ENCODE measurements at places on chromosomes 16 and 17. TPM values are rescaled to one million over a fixed set of nuclear protein-coding genes. Genes with fewer than 3 reads are reported as not detected.

Gene KCNJ12
- 0.14 TPM for total RNA-seq

Gene PMFBP1
- total RNA-seq = 0.52 TPM

Gene CORO6
- 4.4 TPM for total RNA-seq

Gene KRTAP4-4
- not detected for total RNA-seq

Gene SCNN1G
- total RNA-seq = 0.17 TPM

Gene CTRB2
- not detected for total RNA-seq

Gene TRAPPC1
- 95.3 TPM for total RNA-seq

DNA sequence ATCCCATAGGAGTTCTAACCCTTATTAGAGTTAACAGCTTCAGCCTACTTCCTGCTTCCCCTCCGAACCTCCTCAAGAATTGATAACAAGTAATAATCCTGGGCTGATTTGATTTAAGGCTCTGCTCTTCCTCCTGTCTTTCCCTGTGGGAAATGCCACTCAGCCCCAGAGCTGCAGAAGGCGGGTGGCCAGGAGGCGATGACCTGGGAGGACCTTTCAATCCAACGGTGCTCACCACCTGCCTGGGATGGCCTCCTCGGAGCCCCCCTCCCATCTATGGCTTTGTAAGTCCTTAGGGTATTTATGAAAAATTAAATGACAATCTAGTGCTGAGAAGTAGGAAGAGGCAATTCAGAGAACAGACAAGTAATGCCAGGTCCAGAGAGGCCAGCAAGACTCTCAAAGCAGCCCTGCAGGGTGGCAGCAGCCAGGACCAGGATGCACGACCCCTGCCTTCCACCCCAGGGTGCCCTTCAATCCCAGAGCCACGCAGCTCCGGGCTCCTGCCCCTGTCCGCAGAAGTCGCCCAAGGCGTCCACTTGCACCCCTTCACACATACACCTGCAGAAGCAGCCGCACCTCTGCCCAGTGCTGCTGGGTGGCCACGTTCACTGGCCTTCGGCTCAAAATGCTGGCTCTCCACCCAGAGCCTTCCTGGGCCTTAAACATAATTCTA, 34.3 kb downstream of the ABR start:
- DNase-seq = no peak

- no peak for DNase-seq
Observed at GRCh38 chr17:7777017-7777416, 57.0 kb upstream of the KDM6B start.

DNA sequence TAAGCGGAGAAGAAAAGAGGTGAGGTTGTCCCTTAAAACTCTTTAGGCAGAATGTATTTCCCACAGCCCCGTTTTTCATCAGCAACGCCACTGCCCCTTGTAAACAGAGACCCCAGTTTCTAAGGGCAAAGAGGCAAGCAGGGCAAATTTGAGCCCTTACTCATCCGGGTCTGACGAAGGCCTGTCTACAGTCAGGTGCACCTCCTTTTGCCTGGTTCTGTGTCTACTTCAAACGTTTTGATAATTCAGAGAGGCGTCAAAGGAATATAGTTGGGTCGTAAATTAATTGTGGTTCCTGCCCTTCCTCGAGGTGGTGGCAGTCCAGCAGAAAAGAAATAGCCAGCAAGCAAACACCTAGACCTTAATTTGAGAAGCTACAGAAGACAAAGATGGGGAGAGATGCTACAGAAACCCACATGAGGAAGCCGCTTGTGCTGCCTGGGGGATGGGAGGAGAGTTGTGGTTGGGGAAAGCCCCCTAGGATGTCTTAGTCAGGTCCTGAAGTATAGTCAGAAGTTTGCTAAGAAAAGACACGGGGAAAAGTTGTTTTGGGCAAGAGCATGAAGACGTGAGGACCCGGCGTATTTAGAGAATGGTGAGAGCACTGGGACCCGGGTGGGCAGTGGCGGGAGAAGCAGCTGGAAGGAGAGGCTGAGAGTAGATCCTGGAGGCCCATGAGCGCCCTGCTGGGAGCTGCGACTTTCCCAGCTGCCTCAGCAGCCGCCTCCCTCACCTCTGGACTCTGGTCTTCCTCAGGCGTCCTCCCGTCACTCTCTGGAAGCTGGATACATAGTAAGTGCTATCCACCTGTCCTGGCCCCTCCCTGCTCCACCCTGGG, 2.4 kb downstream of the FBRS start:
- no peak for DNase-seq

DNA sequence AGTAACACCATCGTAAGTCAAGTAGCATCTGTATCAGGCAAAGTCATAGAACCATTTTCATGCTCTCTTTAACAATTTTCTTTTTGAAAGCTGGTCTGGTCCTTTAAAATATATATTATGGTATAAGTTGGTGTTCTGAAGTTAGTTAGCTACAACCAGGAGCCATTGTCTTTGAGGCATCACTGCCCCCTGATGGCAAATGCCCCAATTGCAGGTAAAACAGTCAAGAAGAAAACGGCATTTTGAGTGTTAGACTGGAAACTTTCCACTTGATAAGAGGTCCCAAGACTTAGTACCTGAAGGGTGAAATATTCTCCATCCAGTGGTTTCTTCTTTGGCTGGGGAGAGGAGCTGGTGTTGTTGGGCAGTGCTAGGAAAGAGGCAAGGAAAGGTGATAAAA, 14.1 kb downstream of the TP53 start:
- DNase-seq = no peak

DNA sequence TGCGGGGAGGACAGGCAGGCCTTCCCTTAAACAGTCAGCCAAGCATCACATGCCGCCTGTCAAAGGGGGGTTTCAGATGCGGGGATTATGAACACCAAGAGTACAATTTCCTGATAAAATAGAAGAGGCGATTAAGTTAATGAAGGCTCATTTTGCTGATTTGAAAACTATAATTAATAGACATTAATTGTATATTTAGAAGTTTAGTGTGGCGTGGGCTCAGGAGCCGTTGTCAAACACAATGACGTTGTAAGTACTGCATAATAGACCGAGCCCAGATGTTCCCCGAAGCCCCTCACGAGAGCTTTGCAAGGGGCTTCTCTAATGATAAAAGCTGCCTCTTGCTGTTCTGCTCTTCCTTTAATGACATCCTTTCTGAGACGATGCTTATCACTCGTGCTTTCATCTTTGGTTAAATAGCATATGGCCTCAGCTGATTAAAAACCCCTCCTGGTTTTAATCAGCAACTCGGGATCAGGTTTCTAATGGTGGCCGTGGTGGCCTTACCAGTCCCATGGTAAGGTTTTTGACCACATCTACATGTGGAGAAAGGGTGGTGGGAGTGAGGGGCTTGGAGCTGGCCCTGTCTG, 28.2 kb downstream of the SNX20 start:
- DNase-seq = no peak

DNA sequence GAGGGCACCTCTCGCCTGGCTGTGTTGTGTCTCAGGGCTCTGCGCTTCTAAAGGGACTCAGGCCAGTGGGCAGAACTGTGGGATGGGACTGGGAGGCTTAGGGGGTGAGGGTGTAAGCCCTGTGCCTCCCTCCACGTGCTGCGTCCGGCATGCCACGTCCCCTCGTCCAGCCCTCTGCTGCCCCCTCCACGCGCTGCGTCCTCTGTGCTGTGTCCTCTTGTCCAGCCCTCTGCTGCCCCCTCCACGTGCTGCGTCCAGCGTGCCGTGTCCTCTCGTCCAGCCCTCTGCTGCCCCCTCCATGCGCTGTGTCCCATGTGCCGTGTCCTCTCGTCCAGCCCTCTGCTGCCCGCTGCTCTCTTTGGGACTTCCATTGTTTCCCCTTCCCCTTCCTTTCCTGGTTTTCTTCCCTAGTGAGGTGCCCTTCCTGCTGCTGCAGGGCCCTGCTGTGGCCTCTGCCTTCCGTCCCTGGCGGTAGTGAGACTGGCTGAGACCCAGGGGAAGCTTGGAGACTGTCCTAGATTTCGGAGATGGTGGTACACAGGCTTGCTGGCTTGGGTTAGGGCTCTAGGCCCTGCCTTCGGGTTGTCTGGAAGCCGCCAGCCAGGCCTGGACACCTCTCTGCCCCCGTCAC, 6.4 kb upstream of the ZNF750 start:
- no peak for DNase-seq

DNA sequence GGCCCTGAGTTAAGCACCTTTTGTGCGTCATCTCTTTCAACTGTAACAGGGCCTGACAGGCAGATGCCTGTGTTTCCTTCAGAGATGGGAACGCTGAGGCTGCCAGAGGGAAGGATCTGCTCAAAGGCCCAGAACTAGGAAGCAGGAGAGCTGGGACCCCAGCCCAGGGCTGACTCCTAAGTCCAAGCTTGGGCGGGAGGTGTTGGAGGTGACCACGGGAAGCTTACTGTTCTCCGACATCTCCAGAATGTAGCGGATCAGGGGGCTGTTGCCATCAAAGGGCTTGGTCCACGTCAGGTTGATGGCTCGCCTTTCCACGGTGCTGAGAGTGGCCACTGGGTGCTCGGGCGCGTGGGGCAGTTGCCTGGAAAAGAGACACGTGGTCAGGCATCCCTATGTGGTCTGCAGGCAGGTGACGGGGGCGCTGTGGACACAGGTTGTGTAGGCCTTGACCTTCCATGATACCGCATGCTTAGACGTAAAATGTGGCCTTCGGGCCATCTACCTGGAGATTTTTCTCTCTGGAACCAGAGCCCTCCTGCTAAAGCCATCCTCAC, 111.4 kb upstream of the CDC42EP4 start:
- no peak for DNase-seq

GRCh38 chr17:75548813-75549212, 23.3 kb downstream of the LLGL2 start:
- no peak for DNase-seq

DNA sequence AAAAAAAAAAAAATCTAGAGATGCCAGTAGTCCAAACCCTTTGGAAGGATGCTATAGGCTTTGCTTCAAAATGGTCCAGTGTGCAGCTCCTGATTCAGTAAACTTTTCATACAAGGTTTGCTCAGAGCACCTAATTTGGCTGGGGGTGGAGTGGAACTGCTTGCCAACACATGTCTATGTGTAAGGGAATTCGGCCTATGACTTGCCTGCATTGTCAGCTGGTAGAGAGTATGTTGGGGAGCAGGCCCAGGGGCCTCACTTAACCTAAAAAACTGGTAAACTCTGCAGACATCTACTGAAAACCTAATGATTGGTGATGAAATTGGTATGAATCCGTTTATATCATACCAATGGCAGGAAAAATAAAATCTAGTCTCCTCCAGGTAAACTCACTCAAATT, 1.5 kb upstream of the MFSD6L start:
- DNase-seq = no peak

DNA sequence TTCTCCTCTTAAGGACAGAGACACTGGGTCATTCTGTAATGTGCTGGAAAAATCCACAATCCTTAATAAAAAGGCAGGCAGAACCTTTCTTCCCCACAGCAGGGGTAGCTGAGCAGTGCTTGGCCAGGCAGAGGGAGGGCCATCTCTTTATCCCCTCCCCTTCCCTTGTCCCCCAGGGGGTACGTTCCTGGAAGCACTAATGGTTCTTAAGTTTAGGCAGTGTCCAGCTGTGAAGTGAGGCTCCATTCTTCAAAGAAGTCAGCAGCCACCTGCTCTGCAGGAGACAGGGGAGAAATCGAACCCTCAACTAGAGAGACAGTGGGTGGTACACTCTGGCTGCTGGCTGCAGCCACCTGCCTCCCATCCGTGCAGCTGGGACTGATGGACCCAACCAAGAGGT, 533.9 kb upstream of the CDH11 start:
- no peak for DNase-seq

DNA sequence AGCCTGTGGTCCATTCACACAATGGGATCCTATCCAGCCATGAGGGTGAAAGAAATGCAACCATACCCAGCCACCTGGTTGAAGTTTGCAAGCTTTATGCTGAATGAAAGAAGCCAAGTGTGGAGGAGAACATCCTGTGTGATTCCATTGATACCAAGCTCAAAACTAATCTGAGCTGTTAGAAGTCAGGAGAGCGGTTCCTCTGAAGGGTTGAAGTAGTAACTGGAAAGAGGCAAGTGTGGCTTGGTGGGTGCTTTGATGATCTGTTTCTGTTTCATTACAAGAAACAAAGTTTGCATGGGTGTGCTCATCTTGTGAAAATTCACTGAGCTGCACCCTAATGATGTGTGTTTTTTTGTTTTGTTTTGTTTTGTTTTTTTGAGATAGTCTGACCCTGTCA, 99.4 kb downstream of the SALL1 start:
- DNase-seq = no peak

DNA sequence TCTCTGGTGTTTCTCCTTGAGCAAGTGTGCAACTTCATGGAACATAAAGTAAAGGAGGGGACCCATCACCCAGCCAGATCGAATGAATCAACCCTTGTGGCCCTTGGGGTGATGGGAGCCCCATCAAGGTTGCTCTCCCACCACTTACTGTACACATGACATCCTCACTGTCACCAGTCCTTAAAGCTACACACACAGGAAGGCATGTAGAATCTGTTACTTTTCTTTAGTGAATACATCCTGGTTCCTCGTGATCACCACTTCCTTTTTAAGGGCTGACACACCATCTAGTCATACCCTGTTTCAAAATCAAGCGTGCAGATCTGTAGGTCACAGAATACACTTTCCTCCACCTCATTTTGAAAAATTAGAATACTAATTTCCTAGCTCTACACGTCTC, 22.6 kb upstream of the MPHOSPH6 start:
- peak; percentile 33 for DNase-seq

DNA sequence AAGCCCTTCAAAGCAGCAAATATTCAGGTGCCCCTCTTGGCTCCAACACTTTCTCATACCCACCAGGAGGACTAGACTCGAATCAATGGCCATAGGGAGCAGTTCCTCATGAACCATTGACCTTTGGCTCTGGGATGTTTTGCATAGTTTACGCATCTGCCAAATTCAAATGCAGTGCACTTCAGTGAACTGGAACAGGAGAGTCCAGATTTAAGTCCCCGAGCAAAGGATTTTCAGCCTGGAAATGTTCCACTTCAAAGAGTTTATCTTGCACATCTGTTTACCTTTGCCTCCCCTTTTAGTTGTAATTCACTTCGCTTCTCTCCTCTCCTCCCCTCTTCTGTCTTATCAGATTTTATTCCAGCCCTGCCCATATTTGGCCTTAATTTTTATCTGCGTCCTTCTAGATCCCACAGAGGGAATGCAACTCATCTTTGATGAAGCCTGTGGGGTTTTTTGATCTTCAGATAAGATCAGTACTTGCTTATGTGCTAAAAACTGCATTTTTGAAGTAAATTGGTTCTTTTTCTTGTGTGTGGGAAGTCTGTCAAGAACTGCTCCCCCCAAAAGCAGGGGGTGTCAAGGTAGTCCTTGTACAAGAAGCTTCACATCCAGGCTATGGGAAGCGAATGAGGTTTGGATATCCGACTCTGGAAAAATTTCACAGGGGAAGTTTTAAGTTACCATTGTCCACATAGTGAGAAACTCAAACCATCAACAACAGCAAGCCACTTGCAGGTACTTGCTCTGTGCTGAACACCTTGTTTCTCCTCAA, 281.6 kb downstream of the RBFOX1 start:
- DNase-seq = no peak

- no peak for DNase-seq
Observed at GRCh38 chr17:63447471-63448009, 1.4 kb upstream of the CYB561 start.

GRCh38 chr17:67047382-67047781, 3.0 kb downstream of the CACNG1 start:
- DNase-seq = no peak

DNA sequence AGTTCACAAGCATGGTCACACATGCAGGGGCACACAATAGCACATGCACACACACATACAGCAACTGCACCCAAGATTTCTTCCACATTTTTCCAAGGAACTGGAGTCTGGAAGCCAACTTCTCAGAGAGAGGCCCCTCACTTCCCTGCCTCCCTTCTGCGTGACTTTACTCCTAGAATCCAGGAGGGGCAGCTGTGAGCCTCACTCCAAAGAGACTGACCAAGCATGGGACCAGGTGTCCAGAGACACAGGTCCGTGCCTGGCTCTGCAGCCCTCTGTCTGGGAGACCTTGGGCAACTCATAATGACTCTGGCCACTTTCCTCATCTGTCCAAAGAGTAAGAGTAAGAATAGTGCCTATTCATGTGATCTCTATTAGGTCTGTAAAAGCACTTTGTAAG, 104.7 kb upstream of the TMEM132E start:
- no peak for DNase-seq
